ENCODE measurements at places on chromosomes 1 and 21.
A peak's percentile ranks its signal among the peaks of the same experiment; 100 is the strongest.

DNA sequence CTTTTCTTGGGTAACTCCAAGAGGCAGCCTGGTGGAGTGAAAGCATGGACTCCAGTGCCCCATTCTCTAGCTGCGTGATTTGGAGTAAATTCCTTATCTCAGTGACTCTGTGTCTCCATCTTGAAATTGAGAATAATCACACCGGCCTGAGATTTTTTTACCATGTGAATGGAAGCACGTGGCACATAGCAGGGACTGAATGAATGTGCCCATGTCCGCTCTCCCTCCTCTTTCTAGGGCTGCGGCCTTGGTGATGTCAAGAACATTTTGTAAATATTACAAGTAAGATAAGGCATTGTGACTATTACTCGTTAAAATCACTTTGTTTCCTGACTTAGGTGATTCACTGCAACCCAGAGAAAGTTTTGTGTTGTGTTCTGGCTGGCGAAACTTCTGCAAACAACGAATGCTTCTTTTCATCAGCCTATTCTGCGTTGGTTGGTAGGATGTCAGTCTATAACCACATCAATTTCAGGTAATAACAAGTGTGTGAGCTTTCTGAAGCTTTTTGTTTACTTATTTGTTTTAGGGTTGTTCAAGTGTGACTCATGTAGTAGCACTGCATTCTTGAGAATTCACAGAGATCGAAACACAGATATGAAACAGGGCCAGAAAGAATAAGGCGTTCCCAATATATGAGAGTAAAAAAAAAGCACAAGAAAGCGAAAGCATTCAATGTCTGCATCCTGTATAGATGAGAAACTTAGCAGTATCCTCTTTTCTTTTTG is 135.7 kb upstream of the SLC45A1 start:
- DNase-seq, result peak; percentile 93

DNA sequence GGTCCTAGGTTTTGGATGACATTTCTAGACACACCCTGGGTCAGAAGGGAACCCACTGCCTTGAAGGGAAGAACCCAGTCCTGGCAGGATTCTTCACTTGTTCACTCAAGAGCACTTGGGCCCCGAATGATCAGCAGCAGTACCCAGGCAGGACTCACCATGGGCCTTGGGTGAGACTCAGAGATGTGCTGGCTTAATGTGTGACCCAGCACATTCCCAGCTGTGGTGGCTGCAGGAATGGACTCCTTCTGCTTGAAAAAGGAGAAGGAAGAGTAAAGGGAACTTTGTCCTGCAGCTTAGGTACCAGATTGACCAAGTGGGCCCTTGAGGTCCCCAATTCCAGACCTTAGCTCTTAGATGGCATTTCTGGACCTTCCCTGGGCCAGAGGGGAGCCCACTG is 12.3 kb upstream of the SMAP2 start:
- DNase-seq, result no peak

- no peak for DNase-seq
These were observed 74.3 kb upstream of the SIPA1L2 start for GRCh38 chr1:232704256-232704655.

- DNase-seq, result no peak
These were observed 8.6 kb upstream of the RCAN1 start for GRCh38 chr21:34623516-34623915.

DNA sequence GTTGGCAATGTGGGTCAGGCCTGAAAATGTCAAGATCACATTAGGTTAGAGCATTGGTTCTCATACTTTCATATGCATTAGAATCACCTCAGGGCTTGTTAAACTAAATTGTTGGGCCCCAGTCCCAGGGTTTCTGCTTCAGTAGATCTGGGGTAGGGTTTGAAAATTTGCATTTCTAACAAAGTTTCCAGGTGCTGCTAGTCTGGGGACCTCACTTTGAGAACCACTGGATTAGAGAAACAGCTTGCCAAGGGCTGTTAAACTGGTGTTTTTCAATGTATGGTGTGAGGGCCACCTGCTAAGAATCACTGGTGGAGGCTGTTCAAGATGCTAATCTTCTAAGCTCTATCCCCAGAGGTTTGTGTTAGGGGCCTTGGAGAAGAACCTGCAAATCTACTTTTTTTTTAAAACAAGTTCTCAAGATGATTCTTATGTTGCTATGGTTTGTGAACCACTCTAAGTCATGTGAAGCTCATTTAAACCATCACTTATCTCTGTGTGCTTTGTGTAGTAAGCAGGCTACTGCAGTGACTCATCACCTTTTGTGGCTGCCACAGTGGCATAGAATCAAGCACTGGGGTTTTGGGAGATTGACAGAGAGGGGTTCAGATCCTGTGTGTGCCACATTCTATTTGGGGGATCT is 152.2 kb downstream of the S1PR1 start:
- no peak for DNase-seq

DNA sequence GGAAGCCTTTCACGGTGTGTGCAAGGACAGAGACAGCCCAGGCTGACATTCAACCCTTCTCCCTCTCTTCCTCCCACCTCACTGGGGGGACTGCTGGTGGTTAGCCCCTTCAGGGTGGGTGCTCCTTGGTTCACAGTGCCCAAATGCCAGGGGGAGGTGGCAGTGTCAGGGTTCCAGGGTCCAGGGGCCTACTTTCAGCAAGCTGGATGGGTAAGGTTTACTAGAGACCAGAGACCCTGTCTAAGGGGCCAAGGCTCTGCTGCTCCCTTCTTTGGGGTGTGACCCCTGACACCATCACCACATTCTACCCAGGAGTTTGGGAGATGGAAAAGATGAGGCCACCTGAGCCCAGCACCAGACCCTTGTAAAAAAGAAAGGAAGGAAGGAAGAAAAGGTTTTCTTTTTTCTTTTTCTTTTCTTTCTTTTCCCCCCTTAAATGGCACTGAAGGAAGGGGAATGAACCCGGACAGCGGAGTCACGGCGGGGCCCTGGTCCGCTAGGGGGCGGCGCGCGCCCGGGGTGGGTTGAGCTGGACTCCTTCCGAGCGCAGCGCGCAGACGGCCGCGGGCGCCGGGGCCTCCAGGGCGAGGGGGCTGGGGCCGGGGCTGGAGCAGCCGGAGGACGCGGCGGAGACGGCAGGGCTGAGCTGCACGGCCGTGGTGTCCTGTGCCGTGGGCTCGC is 18.8 kb downstream of the KNCN start:
- DNase-seq, result no peak

DNA sequence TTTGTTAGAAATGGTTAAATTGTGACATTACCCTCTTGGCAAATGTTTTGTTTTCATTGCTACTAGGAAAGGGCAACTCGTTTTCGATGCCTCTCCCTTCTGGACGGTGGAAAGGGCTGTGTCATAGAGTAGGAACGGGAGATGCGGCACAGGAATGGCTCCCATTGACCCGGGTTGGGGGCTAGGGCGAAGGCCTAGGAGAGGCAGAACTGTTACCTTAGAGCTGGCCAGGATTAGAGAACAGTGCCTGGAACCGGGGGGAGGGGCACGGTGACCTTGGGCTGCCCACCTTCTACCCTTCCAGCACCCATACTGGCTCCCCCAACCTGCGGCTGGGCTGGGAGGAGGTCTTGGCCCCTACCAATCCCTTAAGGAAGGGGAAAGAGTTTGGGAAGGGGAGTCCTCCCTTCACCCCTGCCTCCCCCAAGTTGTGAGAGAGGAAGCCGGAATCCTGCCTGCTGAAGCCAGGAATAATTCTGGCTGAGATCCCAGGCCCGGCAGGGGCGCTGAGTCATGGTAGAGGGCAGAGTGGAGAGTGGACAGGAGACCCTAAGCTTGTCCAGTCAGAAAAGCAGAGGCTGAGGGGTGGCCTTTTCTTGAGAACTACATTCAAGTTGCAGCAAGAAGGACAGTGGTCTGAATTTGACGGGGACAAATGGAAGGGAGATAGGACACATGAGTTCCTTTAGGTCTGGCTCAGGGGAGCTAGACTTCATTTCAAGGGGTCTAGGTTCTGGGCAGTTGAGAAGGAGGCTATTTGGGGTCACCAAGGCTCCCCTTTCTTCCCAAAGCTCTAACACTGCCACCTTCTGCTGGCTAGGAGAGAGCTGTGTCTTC is 8.2 kb downstream of the LMNA start:
- DNase-seq, result no peak

DNA sequence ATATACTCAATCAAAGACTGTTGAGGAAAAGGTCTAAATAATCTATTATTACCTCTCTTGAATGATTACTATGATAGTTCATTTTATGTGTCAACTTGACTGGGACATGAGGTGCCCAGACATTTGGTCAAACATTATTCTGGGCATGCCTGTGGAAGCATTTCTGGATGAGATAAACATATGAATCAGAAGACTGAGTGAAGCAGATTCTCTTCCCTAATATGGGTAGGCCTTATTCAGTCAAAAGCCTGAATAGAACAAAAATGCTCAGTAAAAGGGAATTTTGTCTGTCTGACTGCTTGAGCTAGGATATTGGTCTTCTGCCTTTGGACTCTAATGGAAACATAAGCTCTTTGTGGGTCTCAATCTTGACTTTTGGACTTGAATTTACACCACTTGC is 73.3 kb upstream of the SOX13 start:
- no peak for DNase-seq

DNA sequence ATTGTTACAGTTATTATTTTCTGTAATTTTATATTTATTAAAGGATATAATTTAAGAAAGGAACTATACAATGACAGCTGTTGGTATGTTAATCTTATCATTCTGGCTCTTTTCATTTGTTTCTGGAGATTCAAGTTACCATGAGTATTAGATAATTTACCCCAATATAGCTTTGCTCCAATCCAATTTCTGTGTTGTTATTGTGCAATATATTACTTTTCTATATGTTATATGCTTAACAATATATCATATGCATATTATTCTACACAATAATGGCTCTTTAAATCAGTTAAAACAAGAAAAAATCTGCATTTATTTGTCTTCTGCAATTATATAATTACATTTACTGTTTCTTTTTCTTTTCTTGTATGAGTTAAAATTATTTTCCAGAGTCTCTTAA is 1650.9 kb downstream of the BRINP3 start:
- DNase-seq, result no peak

DNA sequence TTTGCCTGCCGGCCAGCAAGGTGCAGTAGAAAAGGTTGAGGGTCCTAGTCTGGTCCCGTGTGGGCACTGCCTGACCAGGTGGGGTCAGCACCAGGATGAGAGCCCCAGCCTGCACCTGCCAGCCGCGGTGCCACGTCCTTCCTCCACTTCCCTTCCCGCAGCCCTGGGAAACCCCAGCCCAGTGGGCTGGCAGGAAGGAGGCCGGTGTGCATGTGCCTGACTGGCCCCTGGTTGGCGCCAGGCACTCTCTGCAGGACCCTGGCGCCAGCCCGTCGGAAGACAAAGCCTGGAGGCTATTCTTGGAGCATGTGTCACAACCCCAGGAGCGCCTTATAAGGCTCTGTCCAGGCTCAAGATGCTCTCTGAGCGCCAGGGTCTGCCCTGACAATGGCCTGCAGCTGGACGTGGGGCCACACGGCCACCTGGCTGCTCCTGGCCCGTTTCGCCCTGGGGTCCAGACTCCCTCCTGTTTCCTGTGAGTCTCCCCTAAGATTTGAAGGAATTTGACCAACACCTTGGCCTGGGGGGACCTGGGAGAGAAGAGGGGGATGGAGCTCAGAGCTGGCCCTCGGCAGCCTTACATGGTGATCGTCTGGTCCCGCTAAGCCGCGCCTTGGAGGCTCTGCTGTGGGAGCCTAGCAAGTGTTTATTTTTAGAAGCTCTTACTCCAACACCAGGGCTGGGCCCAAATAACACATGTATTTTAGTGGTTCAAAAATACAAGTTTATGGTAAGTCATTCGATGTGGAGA is 31.9 kb upstream of the POFUT2 start:
- peak; percentile 71 for DNase-seq

DNA sequence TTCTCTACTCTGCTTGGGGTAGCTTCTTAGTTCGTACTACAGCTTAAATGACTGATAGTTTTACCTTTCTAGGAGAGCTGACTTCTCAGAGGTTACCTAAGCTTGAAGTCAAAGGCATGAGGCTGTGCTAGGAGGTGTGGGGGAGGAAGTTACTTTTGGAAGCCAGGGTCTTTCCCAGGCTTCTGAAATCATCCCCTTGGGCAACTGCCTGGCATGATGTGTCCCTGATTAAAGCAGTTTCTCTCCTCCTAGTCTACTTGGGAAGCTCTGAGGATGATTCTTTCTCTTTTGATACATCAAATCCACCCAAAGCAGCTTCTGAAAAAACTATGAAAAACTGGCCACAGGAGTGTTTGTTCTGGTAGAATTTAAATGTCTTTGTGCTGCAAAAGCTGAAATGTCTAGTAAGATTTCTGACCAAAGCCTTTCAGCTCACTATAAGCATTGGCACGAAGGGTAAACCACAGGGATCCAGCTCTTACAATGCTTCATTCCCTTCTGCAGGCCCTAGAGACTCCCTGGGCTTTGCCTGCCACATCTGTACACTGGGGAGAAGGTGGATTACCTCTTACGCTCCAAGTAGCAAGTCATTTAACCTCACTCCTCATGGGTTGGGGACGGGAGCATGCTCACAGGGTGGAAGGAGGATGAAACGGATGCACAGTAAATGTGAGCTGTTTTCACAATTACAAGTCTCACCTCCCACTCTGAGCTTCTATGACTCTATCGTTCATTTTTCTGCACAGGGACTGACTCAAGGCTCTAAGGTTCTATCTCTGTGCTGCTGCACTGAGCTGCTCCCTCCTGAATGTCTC is 59.6 kb downstream of the RUNX1 start:
- no peak for DNase-seq

DNA sequence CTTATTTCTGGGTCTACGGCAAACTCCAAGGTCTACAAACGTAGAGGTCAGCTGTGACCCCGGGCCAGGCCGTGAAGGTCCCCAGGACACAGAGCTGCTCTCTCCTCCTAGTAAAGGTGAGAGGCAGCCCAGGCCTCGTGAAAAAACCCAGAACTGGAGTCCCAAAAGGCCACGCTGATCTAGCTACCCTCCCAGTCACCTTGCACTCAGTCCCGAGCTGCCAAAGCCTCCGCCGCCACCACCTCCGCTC is 125 bp downstream of the ATP5PF start:
- no peak for DNase-seq

GRCh38 chr1:89733748-89734147 is 87.1 kb upstream of the LRRC8D start:
- DNase-seq, result no peak

DNA sequence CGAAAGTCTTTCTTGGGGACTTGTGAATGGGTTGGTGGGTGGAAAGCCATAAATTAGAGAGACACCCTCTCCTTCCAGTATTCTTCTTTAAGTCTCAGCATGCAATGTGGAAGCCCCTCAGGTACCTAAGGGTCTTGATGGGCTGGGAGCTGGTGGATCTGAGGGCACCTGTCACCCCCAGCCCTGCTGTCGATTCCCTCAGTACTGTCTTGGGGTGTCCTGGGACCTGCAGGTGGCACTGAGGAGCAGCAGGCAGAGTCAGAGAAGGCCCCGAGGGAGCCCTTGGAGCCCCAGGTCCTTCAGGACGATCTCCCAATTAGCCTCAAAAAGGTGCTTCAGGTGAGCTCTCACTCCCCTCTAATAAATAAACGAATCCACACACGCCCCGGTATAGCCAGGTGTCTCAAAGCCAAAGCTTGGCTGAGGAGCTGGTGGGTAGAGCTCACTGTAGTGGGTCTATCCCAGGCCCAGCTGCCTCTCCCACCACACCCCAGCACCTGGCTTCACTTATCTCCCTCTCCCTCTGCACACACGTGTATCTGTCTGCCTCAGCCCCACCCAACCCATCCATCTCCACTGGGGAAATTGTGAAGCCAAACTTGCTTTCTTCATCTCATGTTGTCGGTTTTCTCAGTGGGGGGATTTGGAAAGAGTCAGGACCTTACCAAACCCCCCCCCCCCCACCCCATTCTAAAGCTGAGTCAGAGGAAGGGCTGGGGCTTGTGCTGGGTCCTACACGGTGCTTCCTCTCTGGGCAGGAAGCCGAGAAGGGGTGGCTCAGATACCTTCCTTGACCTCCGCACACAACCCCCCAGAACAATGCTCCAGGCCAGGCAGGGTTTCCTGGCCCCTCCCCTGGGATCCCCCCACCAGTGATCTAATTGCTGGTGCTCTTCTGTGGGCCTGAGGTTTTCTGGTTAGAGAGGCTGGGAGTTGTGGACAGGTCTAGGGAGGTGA is 1.6 kb downstream of the ADAM15 start:
- DNase-seq, result no peak
